ENCODE measurements at places on chromosomes 11 and 22.

DNA sequence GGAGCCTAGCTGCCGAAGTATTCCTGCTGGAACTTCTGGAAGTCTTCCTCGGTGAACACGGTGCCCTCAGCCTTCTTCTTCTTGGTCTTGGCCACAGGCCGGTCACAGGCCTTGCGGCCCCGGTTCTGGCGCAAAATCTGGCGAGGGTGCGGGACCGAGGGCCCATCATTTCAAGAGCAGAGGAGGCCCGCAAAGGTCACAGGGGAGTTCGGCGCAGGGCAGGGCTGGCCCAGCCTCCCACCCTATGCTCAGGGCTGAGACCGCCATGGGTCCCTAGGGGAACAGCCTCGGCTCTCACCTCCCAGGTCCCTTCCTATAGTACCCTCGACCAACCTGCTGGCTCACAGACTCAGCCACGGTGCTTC is 3.1 kb downstream of the RPS19BP1 start:
- DNase-seq = no peak

DNA sequence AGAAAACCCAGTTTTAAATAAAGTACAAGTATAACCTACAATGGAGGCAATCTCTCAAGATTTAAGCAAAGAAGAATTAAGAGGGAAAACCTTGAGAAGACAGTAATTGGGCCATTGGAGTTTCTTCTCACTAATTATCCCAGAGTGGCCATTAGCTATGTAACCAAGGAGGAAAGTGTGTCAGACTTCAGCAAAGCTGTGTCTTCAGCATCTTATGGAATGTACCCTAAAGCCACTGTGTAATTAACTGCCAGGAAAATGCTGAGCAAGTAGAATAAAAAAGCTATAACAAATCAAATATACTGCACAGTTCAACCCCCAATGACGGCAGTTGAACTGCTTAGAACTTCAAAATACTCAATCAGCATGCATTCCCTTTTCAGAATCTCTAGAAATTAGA is 261.6 kb downstream of the TTC28 start:
- DNase-seq = no peak

- DNase-seq = peak; percentile 51
These were observed 11.0 kb downstream of the PTPRJ start for GRCh38 chr11:47991266-47991830.

- no peak for DNase-seq
These were observed 70.4 kb downstream of the RCN1 start for GRCh38 chr11:32161293-32161692.

- DNase-seq = no peak
These were observed 72.3 kb downstream of the ARFGAP2 start for GRCh38 chr11:47104261-47104950.

DNA sequence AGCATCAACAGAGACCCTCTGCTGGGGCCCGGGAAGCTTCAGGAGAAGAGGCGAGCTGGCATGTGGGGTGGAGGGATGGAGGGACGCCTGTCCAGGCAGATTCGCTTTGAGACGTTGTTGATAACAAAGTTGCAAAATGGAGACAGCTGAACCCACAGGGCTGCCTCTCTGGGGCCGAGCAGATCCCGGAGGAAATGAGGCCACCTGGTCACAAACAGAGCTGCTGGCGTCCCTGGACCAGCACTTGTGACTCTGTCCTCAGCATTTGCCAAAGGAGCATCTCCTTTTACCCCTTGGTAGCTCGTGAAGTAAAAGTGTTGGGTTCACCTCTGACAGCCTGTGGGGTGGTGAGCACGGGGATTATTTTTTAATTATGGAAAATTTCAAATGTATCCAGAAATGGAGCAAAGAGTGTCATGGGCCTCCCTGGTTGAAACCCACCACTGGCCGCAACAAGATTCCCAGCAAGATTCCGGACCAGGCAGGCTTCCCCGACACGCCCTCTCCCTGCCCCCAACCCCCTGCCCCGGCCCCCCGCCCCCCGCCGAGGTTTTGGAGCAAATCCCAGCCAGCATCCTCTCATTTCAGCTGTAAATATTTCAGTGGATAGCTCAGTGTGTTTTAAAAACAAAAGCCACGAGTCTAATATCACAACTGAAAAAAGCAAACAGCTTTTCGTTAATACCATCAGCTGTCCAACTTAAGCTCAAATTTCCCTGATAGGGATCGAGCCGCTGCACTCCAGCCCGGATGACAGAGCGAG is 20.3 kb downstream of the GRAMD4 start:
- DNase-seq = no peak

DNA sequence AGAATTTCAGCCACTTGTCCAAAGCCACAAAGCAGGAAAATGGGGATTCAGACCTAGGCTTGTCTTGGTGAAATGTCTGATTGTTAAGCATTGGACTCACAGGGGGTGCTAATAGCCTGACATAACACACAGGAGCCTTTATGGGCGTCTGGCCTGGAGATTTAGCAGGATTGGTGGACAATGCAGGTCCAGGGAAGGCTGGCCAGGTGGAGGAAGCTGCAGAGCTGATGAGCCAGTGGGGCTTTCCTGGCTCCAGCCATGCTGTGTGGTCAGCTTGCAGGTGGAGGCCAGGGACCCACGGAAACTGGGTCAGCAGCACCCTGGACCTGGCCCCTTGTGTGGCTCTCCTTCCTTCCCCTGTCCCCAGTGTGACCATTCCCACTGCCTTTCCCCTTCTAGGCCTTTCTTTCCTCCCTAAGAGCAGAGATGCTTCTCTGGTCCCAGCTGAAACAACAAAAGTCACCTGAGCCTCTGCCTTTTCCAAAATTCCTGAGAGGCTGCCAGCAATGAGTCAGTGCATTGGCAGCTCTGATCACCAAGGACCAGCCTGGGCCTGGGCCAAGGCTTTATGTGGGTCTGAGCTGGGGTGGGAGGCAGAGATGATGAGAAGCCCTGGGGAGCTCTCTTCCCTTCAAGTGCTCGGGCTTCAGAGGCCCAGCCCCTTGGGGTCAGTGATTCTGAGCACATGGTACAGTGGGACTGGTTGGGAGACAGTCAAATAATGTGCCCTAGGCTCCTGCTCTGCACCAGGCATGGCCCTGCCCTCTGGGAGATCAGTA is 85.2 kb downstream of the CCDC81 start:
- no peak for DNase-seq
